NCI-H1092 (cell line): ENCODE measurements at places on chromosomes 13 and 19.

GRCh38 chr19:52219611-52220010 is 29.8 kb downstream of the PPP2R1A start:
- no peak for DNase-seq

- DNase-seq = no peak
Observed at GRCh38 chr19:1258163-1258492, 9.7 kb downstream of the MIDN start.

DNA sequence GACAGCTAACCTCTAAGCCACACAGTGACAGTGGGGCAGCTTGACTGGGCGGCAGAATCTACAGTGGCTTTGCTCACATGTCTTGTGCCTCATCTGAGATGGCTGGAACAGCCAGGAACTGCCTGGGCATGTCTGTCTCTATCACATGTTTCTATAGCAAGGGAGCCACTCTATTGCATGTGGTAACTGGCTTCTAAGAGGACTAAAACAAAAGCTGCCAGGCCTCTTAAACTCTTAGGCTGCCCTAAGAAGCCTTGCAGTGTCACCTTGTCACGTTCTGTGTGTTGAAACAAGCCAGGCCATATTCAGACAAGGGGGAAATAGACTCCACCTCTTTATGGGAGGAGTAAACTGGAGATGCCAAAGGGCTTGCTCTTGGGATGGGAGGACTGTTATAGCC is 122.9 kb upstream of the MAB21L1 start:
- no peak for DNase-seq

DNA sequence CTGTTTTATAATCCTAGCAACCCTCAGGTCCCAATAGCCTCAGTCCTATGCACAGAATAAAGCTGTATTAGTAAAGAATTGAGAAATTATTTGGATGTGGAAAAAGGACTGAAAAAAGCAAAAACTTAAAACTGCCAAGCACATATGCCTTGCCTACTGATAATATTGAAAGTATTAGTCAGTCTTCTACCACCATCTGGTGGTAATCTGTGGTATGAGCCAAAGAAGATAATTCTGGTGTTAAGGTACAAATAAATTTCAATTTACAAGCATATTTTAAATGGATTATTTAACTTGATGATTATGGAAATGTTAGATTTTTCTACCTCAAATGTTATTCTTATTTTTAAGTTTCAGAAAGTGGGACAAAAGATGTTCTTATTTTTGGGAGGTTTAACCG is 460.3 kb upstream of the KLHL1 start:
- peak; percentile 47 for DNase-seq

- DNase-seq = no peak
Observed at GRCh38 chr13:43573361-43573740, 213.4 kb downstream of the ENOX1 start.

DNA sequence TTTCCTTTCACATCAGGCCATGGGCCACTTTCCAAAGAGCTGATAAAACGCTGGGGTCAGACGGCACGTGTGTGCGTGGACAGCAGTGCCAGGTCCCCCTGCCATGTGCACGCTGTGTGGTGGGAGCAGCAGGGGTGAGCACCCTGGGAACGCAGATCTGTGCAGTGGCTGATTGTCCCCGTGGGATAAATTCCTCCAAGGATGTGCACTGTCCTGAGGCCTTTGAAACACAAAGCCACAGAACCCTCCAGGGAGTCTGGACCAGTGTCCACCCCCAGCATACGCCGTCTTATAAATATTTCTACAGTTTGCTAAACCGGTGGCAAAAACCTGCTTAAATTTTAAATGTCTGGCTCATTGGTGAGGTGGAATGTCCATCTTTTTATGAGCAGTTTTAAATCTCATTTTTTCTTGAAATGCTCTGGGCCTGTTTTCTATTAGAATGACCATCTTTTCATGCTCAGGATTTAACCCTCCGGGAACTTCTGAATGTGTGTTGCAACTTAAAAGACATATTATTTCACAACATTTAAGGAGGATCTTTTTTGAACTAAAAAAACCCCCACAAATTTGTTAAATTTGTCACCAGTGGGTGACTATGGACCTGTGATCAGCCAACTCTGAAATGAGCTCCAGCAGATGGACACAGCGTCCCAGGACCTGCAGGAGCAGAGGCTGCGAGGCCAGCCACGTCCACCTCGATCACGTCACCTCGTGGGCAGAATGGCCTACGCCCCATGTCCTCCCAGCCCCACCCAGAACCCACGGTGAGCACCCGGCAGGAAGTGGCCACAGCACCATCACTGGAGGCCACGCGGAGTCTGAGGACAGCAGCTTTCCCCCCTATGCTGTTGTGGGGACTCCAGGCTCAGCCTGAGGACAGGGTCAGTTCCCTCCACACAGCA is 68.6 kb downstream of the RASA3 start:
- no peak for DNase-seq
